GM23248 (cell line): ENCODE measurements at places on chromosomes 1 and 21. TPM values are rescaled to one million over a fixed set of nuclear protein-coding genes. Genes with fewer than 3 reads are reported as not detected.
A peak's percentile ranks its signal among the peaks of the same experiment; 100 is the strongest.

GRCh38 chr1:89815611-89816010 lies 5.2 kb upstream of the LRRC8D start:
- H3K4me3 ChIP-seq: no peak overlapping the region
- H3K27me3 ChIP-seq: peaks cover 8% of the 10 kb centered on the region
- peaks cover 11% of the 10 kb centered on the region for H3K4me1 ChIP-seq
- no peak overlapping the region for H3K27ac ChIP-seq

DNA sequence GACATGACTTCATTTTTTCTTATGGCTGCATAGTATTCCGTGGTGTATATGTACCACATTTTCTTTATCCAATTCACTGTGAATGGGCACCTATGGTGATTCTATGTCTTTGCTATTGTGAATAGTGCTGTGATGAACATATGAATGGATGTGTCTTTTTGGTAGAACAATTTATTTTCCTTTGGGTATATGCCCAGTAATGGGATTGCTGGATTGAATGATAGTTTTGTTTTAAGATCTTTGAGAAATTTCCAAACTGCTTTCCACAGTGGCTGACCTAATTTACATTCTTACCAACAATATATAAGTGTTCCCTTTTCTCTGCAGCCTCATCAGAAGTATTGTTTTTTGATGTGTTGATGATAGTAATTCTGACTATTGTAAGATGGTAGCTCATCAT lies 361.7 kb upstream of the SGIP1 start:
- no peaks in the 10 kb centered on the region for H3K36me3 ChIP-seq
- no peak for DNase-seq
- peaks cover 14% of the 10 kb centered on the region; the same call in 1 of the 2 replicates for H3K4me1 ChIP-seq
- no peaks in the 10 kb centered on the region for H3K27me3 ChIP-seq
- no peak overlapping the region for H3K4me3 ChIP-seq
- H3K27ac ChIP-seq: no peak overlapping the region

DNA sequence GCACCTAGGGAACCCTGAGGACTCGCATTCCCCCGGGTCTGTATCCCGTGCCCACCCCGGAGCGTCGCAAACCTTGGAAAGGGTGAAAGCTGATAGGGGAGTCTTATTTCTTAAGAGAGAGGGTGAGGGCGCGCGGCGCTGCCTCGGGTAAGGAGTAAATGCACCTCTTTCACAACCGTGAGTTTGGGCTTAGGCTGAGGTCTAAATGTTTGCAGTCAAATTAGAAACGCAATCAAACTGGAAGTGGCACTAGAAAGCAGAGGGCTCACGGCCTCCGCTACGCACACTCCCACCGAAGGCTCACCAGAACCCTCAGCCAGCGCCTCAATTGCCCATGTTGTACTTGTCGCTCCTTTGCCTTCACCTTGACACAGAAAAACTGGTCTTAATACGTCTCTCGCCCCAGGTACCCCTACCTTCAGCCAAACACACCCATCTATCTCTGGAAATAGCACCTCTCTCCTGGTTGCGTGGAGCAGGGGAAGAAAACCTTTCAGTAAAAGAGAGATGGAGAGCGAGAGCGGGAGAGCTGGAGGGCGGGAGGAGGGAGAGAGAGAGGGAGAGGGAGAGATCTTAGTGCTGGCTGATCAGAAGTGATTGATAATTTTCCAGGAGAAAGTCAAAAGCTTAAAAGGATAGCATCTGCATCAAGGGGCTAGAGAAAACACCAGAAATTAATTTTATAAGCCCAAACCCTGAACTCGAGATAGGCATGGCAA lies 1.7 kb upstream of the HLX start:
- H3K27ac ChIP-seq: no peak overlapping the region
- H3K27me3 ChIP-seq: no peaks in the 10 kb centered on the region
- peaks cover 6% of the 10 kb centered on the region; the same call in 1 of the 2 replicates for H3K36me3 ChIP-seq

GRCh38 chr1:166029196-166029945 lies 137.4 kb downstream of the FAM78B start:
- no peaks in the 10 kb centered on the region for H3K27me3 ChIP-seq
- H3K27ac ChIP-seq: no peak overlapping the region
- H3K4me1 ChIP-seq: no peaks in the 10 kb centered on the region
- no peaks in the 10 kb centered on the region for H3K36me3 ChIP-seq
- no peak overlapping the region for H3K4me3 ChIP-seq

DNA sequence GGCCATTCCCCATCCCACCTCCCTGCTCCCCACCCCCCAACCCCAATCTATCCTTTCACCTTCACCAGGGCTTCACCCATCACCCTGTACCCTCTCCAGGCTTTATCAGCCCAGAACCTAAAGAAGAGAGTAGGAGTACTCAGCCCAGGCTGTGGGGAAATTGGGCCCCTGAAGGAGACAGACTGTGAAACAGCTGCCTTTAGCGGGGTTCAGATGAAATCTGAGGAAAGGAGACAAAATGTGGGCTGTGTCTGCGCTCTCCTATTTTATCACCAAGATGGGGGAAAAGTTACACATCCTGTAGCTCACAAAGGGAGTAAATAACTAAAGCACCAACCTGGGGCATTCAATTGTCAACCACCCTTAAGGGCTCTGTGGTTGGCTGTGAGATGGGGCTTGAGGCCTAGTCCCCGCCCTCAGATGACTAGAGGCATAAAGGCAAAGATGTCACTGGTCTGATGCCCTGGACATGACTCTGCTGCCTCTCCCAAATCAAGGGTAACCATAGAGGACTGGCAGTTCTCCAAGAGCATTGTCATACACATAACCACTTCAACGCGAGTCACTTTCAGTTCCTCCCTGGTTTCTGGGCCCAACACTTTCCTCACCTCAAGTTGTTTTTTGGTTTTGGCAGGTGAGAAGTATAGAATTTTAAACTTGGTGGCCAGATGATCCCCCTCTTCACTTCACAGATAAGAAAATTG lies 30.0 kb downstream of the SLC27A3 start:
- H3K27ac ChIP-seq: peak overlapping the region; percentile 77
- H3K4me3 ChIP-seq: no peak overlapping the region
- H3K4me1 ChIP-seq: peaks cover 11% of the 10 kb centered on the region
- H3K36me3 ChIP-seq: no peaks in the 10 kb centered on the region

DNA sequence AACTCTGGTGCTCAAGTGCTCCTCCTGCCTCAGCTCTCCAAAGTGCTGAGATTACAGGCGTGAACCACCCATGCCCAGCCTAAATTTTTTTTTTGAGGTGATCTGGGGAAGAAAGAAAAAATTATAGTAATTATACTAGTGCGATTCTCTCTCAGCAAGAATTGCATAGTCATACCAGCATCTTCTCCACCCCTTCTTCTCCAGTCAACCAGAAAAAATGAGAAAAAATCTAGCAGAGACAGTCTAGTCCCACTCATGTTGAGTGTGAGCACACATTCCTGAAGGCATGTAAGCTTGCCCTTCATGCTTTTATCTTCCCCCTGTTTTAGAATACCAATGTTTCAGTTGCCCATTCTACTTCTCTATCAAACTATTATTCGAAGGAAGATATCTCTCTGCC lies 207.6 kb downstream of the S1PR1 start:
- no peaks in the 10 kb centered on the region for H3K4me1 ChIP-seq
- peaks cover 8% of the 10 kb centered on the region; the same call in 1 of the 2 replicates for H3K27me3 ChIP-seq
- no peaks in the 10 kb centered on the region for H3K36me3 ChIP-seq
- no peak for DNase-seq
- no peak overlapping the region for H3K4me3 ChIP-seq

- DNase-seq: no peak
- H3K4me3 ChIP-seq: no peak overlapping the region
- peaks cover 51% of the 10 kb centered on the region for H3K4me1 ChIP-seq
- no peaks in the 10 kb centered on the region for H3K36me3 ChIP-seq
- H3K27me3 ChIP-seq: no peaks in the 10 kb centered on the region
Observed at GRCh38 chr1:159089184-159089791, 12.7 kb upstream of the AIM2 start.

GRCh38 chr21:39088831-39089380 lies 94.3 kb downstream of the PSMG1 start:
- 0 out of 2 replicates have a peak, but pooled peaks cover 3% of the 10 kb centered on the region for H3K27me3 ChIP-seq
- H3K36me3 ChIP-seq: no peaks in the 10 kb centered on the region
- DNase-seq: peak; percentile 52
- no peaks in the 10 kb centered on the region for H3K4me1 ChIP-seq
- no peak overlapping the region for H3K27ac ChIP-seq

- H3K36me3 ChIP-seq: no peaks in the 10 kb centered on the region
- no peak overlapping the region for H3K4me3 ChIP-seq
- H3K27me3 ChIP-seq: no peaks in the 10 kb centered on the region
- no peaks in the 10 kb centered on the region for H3K4me1 ChIP-seq
Observed at GRCh38 chr1:175744833-175745232, 1.4 kb upstream of the TNR start.

GRCh38 chr1:64894438-64895196 lies 71.7 kb downstream of the JAK1 start:
- no peak overlapping the region for H3K27ac ChIP-seq
- no peaks in the 10 kb centered on the region for H3K27me3 ChIP-seq
- no peak overlapping the region for H3K4me3 ChIP-seq
- no peaks in the 10 kb centered on the region for H3K36me3 ChIP-seq
- peaks cover 29% of the 10 kb centered on the region for H3K4me1 ChIP-seq
- no peak for DNase-seq

- H3K36me3 ChIP-seq: no peaks in the 10 kb centered on the region
- H3K27ac ChIP-seq: no peak overlapping the region
- no peaks in the 10 kb centered on the region; the same call in 1 of the 2 replicates for H3K4me1 ChIP-seq
- DNase-seq: no peak
- H3K4me3 ChIP-seq: no peak overlapping the region
Observed at GRCh38 chr1:24195136-24195535, 8.0 kb upstream of the IFNLR1 start.

DNA sequence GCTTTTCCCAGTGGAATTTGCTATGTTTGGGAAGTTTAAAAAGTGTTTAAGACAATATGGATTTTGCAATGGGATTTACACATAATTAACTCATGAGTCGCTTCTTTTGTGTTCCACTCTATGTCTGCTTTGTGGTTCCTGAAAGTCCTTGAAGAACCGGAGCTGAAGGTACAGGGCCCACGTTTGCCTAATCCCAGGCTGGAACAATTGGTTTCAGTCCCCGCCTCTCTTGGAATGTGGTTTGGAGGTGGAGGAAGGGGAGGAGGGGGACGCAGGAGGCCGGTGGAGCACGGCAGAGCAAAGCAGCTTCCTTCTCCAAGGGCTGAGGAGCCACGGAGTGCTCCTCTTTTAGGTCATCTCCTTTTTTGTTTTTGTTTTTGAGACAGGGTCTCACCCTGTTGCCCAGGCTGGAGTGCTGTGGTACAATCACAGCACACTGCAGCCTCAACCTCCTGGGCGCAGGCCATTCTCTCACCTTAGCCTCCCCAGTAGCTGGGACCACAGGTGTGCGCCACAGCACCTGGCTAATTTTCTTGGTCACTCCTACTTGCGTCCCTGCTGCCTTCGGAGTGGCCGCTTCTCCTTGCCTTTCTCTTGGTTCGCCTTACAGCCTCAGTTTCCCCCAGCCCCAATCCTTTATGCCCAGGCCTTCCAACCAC lies 129.5 kb upstream of the ERRFI1 start:
- DNase-seq: peak; percentile 47
- no peaks in the 10 kb centered on the region for H3K36me3 ChIP-seq
- no peak overlapping the region for H3K4me3 ChIP-seq
- no peaks in the 10 kb centered on the region for H3K4me1 ChIP-seq
- no peak overlapping the region for H3K27ac ChIP-seq

GRCh38 chr1:228068359-228068758 lies 14.1 kb upstream of the ARF1 start:
- H3K27ac ChIP-seq: no peak overlapping the region
- H3K4me3 ChIP-seq: no peak overlapping the region
- no peak for DNase-seq
- H3K4me1 ChIP-seq: no peaks in the 10 kb centered on the region

DNA sequence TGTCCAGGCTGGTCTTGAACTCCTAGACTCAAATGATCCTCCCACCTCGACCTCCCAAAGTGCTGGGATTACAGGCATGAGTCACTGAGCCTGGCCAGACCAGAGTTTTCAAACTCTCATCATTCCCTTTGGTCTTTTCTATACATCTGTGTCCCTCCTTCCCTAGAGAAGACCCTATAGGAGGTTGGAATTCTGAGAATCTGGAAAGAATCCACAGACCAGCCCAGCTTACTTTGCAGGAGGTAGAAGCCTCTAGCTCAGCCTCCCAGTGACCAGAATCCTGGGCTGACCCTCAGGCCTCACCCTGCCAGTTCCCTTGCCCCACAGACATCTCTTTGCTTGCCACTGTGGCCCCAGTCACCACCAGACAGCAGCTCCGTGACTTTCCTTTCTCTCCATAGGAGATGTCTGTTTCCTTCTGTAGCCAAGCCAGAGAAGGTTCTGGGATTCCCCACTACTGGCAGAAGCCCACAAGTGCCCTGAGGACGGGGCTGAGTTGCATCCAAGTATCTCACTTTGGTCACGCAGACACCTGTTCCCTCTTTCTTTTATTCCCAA lies 34.7 kb upstream of the KHDRBS1 start:
- no peaks in the 10 kb centered on the region for H3K36me3 ChIP-seq
- DNase-seq: no peak
- no peak overlapping the region for H3K27ac ChIP-seq
- no peaks in the 10 kb centered on the region for H3K27me3 ChIP-seq
- no peak overlapping the region for H3K4me3 ChIP-seq

DNA sequence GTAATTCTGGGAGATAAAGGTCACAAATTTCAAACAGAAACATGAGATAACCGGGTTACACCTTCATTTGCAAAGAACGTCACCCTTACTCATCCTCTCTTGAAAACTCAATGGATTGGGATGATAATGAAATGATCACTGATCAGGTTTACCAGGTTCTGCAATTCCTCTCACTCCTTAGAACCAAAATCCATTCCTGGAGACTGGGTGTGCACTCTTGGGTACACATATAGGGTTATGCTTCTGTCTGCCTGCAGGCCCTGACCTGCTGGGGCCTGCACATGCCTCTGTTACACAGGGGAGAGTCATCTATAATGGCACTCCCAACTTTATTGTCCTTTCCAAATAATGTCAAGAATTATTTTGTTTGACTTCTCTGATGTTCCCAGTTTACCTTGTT lies 8.3 kb downstream of the SUSD4 start:
- no peaks in the 10 kb centered on the region for H3K4me1 ChIP-seq
- no peaks in the 10 kb centered on the region for H3K36me3 ChIP-seq
- no peak for DNase-seq
- H3K27ac ChIP-seq: no peak overlapping the region
- H3K4me3 ChIP-seq: no peak overlapping the region
- peaks cover 77% of the 10 kb centered on the region for H3K27me3 ChIP-seq

GRCh38 chr1:63775418-63776127 lies 1.8 kb downstream of the ROR1 start:
- no peak overlapping the region for H3K27ac ChIP-seq
- no peaks in the 10 kb centered on the region for H3K27me3 ChIP-seq
- no peaks in the 10 kb centered on the region for H3K36me3 ChIP-seq
- DNase-seq: no peak

ASCL5 gene
- total RNA-seq: not detected in 2 replicates

CADM3 gene
- total RNA-seq: not detected in 2 replicates

C1orf115 gene
- total RNA-seq: 0.76 and 1.9 TPM in 2 replicates

TTLL7 gene
- total RNA-seq: 2.7 and 3.0 TPM in 2 replicates

DIO1 gene
- total RNA-seq: not detected in 2 replicates

PLXNA2 gene
- total RNA-seq: 5.4 and 6.4 TPM in 2 replicates

PRAMEF18 gene
- not detected in 2 replicates for total RNA-seq

SAMD11 gene
- total RNA-seq: 40.9 and 68.3 TPM in 2 replicates

UBXN10 gene
- 0.11 TPM in 1 of 2 replicates, not detected in the other for total RNA-seq
